ENCODE measurements at places on chromosomes 7 and 10.

DNA sequence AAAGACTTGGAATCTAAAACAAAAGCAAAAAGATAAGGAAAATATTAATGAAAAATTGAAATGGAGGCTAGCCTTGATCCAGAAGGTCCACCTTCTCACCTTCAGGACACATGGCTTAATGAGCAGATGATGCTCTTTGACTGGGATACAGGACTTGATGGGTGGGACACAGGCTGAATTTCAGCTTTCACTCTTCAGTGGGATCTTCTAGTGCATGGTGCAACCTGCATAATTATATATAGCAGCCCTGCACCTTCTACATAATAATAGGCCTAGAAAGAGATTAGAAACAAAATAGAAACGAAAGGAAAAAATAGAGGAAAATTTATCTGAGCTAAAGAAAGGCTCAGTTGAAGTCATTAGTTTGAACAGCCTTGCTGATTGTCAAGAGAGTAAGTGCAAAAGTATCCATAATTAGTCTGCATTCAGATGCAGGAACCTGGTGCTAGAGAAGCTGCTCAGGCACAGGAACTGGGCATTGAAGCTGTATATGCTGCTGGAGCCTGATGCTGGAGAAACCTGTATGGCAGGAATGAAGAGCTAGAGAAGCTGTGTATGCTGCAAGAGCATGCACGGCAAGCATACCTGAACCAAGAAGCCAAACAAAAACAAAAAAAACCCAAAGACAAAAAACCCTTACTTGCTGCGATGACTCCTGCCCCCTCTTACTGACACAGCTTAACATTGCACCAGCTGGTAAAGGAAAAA lies 19.4 kb downstream of the MKLN1 start:
- no peak for DNase-seq

GRCh38 chr7:155360495-155361345 lies 63.0 kb downstream of the INSIG1 start:
- DNase-seq = no peak

DNA sequence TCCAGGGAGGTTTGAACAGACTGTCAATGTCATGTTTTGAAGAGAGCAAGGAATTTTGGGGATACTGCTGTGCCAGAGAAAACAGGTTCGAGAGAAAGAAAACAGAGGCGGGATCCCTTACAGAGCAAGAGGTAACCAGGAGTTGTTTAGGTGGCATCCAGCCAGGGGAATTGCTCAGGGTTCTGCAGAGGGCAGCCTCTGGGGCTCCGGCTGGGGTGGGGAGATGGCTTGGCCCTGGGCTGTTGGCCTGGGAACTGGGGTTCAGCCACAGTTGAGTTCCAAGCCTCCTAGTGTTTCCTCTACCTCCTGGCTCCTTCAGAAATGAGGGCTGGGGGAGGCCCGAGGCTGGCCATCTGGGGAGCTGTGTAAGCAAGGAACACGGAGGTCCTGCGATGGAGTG lies 68.0 kb downstream of the CAMK1D start:
- DNase-seq = no peak

DNA sequence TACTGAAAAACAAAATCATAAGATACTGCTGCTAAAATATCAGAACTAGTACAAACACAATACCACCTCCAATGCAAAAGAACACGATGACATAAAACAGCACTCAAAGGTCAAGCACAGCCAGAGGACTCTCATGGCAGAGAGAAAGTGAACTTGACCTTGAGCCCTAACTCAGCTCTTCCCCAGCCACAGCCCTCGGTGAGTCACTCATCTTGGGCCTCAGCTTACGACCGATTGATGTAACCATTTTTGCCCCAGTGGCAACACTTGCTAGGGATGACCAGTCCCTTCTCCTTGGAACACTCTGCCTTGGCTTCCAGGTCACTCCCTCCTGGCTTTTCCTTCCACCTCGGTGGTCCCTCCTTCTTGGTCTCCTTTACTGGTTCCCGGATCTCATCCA lies 77.8 kb downstream of the JAZF1 start:
- no peak for DNase-seq

GRCh38 chr7:373818-374705 lies 84.1 kb downstream of the FOXL3 start:
- DNase-seq = no peak

- no peak for DNase-seq
Measured at GRCh38 chr7:23700046-23700445, 10.0 kb upstream of the STK31 start.

GRCh38 chr7:17493446-17493845 lies 195.0 kb downstream of the AHR start:
- no peak for DNase-seq

GRCh38 chr10:84567133-84567532 lies 238.7 kb downstream of the CCSER2 start:
- DNase-seq = no peak

DNA sequence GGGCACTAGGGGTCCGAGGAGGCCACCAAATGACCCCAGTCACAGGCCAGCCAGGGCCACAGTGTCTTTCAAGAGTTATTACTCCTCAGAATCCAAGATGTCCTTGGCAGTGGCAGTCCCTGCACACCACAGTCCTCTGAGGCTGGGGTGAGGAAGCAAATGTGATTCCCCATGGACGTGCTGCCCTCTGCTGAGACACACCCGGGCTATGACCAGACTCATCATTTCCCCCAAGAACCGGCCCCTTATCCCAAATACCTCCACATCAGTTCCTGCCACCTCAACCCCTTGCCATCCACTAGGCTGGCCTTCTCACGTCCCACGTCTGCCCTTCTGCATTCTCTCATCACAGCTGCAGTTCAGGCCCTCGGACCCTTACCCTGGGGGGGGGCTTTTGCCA lies 5.0 kb downstream of the PRKAG2 start:
- no peak for DNase-seq

DNA sequence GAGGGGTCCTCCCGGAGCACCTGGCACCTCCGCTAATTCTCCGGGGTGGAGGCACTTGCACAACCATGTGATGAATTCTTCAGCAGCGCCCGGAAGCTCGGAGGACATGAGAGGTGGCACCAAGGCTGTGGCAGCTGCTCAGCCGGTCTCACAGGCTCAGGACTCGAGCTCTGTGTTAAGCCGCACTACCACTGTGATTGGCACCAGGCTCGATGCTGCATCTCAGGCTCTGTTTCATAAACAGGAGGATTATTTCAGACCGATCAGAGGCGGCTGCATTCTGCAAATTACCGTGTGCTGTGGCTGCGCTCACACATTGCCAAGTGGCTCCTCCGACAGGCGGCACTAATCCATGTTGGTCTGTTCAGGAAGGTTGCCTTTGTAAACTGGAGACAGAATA lies 495.2 kb downstream of the DNAJB6 start:
- no peak for DNase-seq

- no peak for DNase-seq
Measured at GRCh38 chr10:63940277-63940922, 419.2 kb downstream of the REEP3 start.

DNA sequence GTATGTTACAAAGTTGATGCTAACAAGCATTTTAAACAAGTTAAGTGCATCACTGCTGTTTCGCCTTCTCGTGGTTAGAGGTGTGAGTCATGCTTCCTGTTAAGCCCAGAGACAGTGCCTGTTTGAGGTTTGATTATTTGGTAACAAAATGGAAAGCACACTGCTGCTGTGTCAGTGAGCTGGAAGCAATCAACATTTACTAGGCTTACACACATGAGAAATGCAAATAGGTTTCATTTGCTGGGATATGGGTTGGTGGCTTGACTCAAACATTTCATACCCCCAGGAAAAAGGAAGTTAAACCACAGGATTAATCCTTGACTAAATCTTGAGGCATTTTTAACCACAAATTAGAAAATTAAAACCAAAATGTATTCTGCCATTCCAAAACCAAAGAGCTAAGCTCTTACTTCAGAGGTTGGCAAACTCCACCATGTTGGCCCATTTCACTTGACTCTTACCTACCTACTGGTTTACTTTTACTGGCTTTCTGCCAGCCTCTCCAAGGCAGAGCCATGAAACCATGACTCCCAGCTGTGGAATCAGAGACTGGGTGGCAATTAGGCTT lies 139.2 kb downstream of the ETV1 start:
- peak; percentile 55 for DNase-seq

- DNase-seq = no peak
Measured at GRCh38 chr7:106417273-106417902, 132.6 kb upstream of the NAMPT start.

DNA sequence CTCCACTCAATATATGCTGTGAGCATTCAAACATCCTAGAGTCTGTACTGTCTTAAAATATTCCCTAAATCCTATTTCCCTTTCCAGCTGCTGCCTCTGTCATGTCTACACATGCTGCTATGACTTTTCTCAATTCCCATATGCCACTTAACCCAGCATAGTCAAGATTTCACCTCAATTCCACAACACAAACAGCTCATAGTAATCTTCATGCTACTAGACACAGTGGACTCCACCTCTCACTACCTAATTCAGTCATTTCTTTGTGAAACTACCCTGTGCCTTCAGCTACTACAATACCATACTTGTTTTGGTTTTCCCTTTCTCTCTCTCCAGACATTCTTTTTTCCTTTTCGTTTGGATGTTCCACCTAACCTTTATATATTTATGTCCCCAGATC lies 45.5 kb downstream of the GSAP start:
- no peak for DNase-seq

DNA sequence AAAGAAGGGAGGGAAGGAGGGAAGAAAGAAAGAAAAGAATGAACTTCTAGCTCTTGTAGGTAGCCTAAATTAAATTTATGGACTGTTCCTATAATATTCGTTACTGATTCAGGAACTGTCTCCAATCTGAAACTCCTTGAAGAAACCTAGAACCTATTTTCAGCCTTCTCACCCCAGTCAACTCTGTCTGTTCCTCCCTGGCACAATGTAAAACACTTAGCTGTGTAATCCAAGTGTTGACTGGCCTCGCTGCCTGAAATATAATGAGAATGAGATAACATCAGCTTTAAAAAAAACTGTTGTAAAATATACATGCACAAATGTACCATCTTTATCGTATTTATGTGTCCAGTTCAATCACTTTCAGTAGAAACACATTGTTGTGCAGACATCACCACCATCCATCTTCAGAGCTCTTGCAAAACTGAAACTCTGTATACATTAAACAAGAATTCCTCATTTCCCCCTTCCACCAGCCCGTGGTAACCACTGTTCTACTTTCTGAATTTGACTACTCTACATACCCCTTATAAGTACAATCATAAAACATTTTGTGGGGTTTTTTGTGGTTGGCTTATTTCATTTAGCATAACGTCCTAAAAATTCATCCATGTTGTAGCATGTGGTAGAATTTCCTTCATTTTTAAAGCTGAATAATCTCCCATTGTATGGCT lies 6.3 kb upstream of the C7orf33 start:
- DNase-seq = no peak

- DNase-seq = no peak
Measured at GRCh38 chr10:27612551-27613035, 108.5 kb downstream of the RAB18 start.

DNA sequence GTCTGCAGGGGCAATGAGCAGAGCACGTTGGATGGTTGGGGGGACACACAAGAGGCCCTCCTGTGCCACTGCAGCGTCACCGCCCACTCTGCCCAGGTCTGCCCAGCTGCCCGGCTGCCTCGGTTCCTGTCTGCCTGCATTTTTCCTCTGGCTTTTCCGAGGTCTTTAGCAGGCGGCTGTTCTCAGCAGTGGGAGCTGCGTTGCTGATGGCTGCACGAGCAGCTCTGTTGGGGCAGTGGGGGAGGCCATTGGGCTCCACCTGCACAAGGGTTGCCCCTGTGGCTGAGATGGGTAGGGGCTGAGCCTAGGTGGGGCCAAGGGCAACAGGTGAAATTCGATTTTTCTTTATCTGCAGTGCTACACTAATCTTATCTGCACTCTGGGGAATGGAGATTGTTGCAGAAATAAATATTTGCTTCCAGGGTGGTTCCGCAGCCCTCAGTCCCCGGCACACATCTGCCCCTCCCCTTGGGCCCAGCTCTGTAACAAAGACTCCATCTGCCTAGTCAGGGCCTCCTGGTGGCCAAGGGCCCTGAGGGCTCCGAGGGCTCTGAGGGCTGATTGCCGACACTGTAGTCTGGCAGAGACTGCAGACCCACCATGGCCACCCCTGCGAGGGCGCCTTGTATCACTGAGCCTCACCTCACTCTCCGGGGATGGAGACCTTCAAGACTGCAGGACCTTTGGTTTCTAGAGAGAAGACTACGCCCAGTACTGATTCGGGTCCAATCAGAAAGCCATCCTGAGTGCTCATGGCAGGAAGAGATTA lies 141.7 kb upstream of the SHH start:
- DNase-seq = no peak

DNA sequence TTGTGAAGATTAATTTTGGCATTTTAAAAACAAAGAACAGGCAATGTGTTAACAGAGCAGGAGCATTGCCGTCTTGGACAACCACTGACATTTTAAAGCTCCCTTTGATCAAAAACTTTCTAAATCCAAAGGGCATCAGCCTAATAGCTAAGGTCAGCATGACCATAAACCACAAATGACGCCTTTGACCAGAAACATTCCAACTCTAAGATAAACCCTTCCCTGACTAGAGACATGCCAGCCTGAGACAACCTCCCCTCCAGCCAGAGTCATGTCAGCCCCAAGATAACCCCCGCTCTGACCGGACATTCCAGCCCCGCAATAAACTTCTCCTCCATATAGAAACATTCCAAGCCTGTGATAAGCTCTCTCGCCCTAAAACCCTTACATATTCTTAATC lies 949.4 kb upstream of the POT1 start:
- DNase-seq = no peak

All from activated CD4-positive, alpha-beta T cell treated with anti-CD3 and anti-CD28 coated beads, Interleukin-2, amount 10 ng/mL, durations not matched to agents 7 days and 5 days (primary cell).